ENCODE measurements at places on chromosomes 2 and 18.

DNA sequence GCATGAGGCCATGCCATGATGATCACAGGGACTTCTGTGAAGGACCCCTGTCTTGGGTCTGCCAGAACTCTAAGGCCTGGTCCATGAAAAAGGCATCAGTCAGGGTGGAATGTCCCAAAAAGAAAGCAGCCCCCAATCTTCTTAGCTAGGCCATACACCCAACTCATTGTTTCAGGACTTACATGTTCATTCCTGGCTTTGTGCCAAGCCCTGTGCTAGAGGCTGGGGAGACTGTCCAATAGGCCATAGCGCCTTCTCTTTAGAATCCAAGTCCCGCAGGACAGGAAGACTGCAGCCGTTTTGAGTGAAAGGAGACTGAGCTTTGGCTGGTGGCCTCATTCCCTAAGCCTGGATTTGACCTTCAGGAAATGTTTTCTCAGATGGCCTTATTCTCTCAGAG, 247.3 kb downstream of the PRKCE start:
- DNase-seq, result no peak

DNA sequence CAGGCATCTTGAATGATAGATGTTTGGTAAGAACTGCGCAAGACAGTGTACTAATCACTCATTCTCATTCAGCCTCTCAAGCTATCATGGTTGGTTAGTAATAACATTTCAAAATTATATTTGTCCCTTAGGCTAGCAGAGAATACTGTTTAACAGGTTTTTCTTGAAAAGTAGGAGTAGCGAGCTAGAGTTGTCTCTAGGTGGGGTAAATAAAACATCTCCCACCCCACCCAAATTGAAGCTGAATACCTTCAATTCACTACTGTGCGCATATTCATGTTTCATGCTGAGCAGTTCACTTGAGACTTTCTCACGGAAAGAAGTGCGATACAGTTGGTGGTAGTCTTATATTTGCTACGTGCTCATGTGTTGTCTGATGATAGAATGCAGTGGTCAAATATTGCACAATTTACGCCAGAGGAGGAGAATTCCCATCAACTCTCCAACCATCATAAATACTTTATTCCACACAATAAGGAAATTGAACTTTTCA, 49.3 kb downstream of the NEDD4L start:
- no peak for DNase-seq

GRCh38 chr2:47239119-47239969, 84.2 kb upstream of the STPG4 start:
- DNase-seq, result no peak

- no peak for DNase-seq
These were observed 295.4 kb downstream of the CYP26B1 start for GRCh38 chr2:71852141-71852711.

DNA sequence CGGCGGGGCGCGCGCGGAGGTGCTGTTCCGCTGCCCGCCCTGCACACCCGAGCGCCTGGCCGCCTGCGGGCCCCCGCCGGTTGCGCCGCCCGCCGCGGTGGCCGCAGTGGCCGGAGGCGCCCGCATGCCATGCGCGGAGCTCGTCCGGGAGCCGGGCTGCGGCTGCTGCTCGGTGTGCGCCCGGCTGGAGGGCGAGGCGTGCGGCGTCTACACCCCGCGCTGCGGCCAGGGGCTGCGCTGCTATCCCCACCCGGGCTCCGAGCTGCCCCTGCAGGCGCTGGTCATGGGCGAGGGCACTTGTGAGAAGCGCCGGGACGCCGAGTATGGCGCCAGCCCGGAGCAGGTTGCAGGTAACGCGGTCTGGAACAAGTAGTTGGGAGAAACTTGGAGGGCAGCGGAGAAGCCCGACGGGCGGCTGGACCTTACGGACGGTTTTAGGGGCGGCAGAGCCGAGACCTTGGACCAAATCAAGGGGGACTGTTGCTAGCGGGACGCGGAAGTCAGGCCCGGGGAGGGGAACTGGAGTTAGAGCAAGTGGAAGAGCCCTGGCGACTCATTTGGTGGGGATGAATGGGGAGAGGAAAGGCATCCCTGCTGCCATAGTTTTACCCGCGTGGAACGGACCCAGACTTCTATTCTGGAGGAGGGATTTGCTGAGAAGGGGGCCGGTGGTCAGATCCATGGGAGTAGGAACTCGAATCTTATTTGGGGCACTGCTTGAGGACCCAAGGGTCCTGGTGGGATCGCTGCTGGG, 573 bp downstream of the IGFBP2 start:
- DNase-seq, result no peak

DNA sequence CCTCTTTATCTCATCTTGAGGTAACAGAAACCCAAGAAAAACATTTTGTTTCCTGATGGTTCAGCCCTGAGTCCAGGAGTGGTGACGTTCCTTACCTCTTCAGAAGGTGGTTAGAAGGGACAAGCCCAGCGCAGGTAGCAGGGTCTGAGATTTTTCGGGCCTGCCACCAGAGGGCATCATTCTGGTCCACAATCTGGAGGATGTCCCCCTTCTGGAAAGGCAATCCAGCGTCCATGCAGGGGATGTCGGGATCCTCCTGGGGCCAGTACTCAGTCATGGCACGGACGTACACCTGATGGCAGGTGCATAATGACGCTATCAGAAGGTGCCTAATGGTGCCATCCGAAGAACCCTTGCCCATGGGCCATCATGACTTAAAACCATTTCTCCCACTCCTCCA, 17.7 kb downstream of the MPP4 start:
- DNase-seq, result no peak

GRCh38 chr18:75164479-75164878, 44.5 kb downstream of the PTGR3 start:
- no peak for DNase-seq

GRCh38 chr2:20099780-20100179, 48.4 kb upstream of the LAPTM4A start:
- DNase-seq, result no peak

- no peak for DNase-seq
These were observed 188.4 kb upstream of the GYPC start for GRCh38 chr2:126467367-126468054.

GRCh38 chr18:29146068-29146467, 969.1 kb upstream of the CDH2 start:
- DNase-seq, result no peak

DNA sequence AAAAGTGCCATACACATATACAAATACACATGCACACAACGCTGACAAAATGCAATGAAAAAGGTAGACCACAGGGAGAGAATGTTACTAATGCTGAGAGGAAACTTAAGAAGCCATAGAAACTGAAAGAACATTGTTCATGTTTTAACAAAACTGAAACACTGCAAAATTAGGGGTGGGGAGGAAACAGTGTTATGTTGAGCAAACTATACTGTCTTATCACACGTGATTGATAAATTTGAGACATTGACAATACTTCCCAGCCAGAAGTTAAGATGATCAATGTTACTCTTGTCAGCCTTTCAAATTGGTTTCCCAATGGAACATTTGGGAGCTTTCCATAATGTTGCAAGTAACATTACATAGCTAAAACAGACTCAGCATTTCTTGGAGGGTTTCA, 165.5 kb downstream of the L3MBTL4 start:
- no peak for DNase-seq

- peak; percentile 60 for DNase-seq
These were observed 170.0 kb downstream of the EPHA4 start for GRCh38 chr2:221402072-221402471.

- no peak for DNase-seq
These were observed 623.2 kb downstream of the IRS1 start for GRCh38 chr2:226176283-226176984.

GRCh38 chr2:1231466-1232063, 181.7 kb upstream of the TPO start:
- no peak for DNase-seq

Measured in non-pigmented ciliary epithelial cell (primary cell).